ENCODE measurements at places on chromosomes 13 and 19.

- no peak for DNase-seq
These were observed 290.2 kb downstream of the IRS2 start for GRCh38 chr13:109496216-109496615.

GRCh38 chr13:80802946-80803345 lies 462.0 kb upstream of the SPRY2 start:
- DNase-seq, result no peak

DNA sequence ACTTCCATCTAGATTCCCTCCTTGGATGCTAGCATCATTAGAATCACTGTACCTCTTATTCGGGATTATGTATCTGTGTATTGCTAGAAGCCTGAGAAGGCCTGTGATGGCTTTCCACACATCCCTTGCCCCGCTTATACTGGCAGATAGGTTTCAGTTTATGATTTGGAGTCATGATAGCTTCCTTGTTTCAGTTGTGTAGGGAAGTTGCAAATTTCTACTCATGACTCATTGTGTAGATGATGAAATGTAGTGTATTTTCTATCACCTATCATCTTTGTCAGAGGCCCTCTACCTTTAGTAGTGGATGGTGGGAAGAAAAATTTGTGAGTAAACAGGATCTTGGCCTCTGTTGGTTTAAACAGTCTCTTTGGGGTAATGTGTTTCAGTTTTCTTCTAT lies 165.2 kb downstream of the GGACT start:
- DNase-seq, result peak; percentile 0

- DNase-seq, result no peak
These were observed 10.2 kb downstream of the GPX4 start for GRCh38 chr19:1113986-1114483.

GRCh38 chr19:16794456-16795441 lies 34.4 kb upstream of the SIN3B start:
- no peak for DNase-seq

- DNase-seq, result no peak
These were observed 68.5 kb upstream of the GTF3A start for GRCh38 chr13:27355894-27356293.

DNA sequence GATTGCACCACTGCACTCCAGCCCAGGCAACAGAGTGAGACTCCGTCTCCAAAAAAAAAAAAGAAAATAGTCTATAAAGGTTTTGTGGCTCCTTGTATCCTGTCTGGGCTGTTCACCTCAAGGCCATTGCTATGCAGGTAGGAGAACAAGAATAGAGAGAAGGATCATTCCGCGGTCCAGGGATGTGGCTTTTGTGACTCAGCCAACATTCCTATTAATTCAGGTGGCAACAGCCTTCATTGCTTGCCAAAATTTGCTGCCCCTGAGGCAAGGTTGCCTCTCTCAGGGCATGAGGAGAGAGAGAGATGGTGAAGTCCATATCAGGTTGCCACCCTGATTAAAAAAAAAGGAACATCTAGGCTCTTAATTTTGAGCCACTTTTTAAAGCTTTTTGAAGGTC lies 8.0 kb downstream of the ZNF551 start:
- no peak for DNase-seq

GRCh38 chr19:46844067-46844489 lies 6.6 kb downstream of the AP2S1 start:
- DNase-seq, result no peak

DNA sequence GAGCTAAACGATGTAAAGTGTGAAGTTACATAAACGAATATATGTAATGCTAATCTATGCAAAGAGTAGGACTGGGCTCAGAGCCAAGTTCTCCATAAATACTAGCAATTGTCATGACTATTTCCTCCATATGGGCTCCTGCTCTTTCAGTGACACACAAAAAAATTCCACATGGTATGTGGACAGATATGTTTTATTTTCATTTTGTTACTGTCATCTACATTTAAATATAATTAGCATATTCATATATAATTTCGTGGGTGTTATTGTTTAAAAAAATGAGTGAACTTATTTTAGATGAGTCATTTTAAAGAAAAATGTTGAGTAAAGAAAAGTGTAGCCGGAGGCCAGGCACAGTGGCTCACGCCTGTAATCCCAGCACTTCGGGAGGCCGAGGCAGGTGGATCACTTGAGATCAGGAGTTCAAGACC lies 5.0 kb upstream of the IGSF23 start:
- DNase-seq, result peak; percentile 51

GRCh38 chr19:49761625-49762311 lies 1.3 kb downstream of the TSKS start:
- DNase-seq, result peak; percentile 72

GRCh38 chr13:47628666-47629065 lies 372.4 kb downstream of the SUCLA2 start:
- no peak for DNase-seq

DNA sequence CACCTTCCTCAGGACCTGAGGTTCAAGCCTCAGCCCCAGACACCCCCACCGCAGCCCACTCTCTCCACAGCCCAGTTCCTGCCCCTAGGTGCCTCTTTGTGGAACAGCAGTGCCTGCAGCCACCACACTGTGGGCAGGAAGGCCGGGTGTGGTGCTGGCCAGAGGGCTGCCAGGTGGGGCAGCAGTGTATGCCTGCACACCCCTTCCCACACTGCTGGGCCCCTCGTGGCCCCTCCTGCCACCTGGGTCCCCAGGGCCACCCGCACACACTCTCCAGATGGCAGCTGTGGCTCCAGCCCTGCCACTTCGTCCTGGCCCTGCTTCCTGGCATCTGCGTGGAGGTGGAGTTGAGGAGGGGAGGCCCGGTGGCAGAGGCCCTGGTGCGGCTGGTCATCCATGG lies 35.1 kb downstream of the HPN start:
- peak; percentile 44 for DNase-seq

- DNase-seq, result peak; percentile 46
These were observed 454 bp downstream of the BLVRB start for GRCh38 chr19:40465025-40465556.

GRCh38 chr13:30776661-30777060 lies 41.3 kb downstream of the ALOX5AP start:
- DNase-seq, result no peak

- no peak for DNase-seq
These were observed 2.7 kb upstream of the RAP2A start for GRCh38 chr13:97431171-97431764.

GRCh38 chr13:48888613-48889012 lies 87.1 kb upstream of the FNDC3A start:
- no peak for DNase-seq

DNA sequence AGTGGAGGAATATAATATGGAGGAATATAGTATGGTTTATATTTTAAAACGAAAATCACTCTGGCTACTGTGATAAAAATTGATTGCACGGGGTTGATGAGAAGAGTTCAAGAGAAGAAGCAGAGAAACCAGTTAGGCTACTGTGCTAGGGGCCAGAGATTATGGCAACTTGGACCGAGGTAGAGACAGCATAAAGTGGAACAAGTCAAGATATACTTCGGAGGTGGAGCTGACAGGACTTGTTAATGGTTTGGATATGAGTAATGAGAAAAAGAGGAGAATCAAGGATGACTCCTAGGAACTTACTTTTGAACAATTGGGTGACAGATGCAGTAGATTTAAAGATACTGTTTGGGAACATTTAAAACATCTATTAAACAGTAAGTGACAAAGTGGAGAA lies 6.6 kb upstream of the WDFY2 start:
- DNase-seq, result no peak

DNA sequence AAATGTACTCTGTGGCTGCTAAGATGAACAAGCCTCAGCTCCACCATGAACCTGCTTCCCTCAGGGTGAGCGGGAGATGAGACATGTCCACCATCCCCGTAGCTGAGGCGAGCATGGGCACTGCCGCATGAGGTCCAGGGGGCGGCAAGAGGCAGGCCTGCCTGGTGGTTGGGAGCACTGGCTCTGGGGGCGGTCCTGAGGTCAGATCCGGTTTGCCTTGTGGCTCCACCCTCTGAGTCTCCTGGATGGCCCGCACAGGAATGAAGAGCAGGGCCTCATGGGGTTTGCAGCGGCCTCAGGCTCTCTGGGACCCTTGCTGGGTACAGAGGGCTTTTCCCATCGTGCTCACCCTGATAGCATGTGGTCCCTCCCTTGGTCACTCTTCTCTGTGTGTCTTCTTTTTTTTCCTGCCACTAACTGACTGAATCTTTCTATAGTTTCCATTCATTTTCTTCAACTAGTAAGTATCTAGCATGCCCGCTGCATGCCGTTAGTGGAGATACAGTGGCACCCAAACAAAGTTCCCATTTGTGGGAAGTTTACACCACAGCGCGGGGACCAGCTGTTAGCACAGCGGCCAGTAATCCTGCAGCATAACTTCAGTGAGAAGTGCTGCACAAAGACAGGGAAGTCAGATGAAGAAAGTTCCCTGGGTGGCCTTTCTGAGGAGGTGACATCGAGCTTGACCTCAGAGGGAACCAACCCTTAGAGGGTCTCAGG lies 37.3 kb downstream of the CAPN12 start:
- DNase-seq, result no peak

DNA sequence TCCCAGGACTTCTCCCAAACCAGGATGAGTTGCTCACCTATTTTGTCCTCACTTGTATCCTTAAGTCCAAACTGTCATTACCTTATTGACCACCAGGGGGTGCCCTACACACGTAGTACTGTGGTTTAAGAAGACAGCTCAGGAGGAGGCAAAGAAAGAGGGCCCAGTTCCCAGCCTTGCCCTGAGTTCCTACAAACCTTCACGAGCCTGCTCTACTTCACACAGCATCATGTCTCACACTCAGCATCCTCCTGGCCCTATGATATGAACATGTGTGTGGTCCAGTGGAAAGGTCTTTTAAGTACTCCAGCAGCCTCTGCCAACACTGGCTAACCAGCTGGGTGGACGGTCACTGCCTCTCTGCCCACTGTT lies 8.1 kb upstream of the ZNF784 start:
- DNase-seq, result peak; percentile 96

DNA sequence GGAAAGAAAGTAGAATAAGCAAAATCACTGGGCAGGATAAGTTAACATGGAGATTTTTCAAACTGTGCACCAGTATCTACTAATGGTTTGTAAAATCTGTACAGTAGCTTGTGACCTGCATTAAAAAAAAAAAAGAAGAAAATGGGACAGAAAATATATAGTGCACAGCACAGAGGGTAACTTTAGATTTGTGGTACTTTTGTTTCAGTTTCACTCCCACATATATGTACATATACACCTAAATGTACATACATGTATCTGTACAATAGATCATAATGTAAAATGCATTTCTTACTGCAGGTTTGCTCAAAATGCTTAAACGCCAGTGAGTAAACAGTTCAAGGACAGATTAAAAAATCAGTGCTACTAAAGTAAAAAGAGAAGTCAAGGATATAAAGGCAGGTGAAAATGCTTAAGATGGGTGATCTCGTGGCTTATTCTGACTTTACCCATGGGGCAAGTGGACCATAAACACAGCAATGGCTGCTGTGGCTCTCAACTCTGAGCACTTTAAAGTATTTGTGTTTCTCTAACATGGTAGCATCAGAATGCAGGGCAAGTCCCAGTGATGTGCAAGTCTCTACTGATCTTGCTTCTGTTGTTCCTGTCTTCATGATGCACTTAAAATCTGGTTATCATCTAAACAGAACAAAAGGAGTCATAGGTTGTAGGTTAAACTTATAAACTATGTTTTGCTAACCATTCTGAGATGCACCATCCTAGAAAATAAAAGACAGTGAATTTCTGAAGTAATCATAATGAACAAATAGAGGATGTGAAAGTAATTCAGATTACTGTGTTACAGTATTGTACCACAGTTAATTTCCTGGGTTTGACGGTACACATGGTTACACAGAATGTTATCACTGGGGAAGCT lies 112.3 kb downstream of the MIPEP start:
- no peak for DNase-seq

DNA sequence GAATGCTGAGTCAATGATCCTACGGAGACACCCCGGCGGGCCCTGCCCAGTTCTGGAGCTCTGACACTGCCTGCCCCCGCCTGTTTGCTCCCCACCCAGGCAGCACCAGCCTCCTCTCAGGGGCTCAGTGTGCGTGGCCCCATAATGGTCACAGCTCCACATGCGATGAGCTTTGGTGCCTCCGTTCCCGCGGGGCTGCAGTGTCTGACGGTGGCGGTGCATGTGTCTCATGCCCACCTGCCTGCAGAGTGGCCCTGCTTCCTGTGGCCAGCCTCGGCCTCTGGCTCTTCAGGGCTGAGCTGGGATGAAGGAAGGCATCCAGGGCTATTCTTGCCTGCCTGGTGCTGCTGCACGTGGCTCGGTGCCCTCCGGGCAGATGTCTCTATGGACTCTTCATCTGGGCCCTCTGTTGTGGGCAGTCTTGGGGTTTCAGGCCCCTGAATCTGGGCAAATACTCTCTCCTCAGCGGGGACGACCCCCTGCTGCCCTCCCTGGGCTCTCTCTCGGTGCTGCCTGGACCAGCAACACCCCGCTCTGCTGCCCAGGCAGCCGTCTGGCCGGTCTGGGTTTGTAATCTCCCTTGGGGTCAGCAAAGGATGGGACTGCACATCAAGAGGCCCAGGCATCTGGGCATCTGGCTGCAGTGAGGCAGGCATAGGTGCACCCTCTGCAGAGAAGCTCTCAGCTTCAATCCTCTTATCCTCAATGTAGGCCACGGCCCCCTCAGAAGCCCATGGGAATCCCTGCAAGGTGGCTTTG lies 19.3 kb upstream of the TMEM255B start:
- no peak for DNase-seq

DNA sequence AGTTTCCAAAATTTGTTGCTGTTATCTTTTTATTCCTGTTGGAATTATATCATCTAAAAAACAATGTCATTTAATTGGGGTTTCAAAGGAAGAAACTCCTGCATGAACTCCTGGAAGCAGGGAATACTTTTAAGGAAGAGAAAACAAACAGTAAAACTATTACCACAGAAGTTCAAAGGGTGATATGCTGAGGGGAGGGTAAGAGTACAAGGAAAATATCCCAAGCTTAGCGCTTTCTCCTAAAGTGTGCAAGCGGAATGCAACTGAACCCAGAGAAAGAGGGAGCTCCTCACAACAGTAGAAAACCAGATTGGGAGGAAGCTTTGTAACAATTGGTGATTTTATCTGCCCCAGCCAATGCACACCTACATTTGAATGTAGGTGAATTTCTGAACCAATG lies 175.1 kb downstream of the NUFIP1 start:
- no peak for DNase-seq

DNA sequence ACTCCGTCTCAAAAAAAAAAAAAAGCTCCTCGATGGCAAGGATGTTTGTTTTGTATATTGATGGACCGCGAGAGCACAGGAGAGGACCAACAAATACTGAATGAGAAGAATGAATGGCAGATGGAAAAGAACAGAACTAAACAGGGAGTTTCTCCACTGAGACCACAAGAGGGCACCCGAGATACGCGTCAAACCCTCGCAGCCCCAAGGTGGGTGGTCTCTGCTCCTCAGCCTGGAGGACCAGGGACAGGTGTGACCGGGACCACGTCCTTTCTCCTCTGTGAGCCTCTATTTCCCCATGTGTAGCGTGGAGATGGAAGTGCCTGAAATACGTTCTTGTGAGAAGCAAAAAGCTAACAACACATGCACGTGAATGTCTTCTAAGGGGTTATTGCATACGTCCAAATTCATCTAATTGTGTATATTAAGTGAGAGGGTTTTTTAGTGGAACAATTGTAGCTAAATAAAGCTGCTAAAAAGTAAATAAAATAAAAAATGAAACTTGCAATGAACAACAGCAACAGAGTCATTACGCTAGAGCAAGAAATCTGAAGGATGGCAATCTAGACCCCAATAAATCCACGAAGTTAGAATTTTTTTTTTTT lies 8.3 kb upstream of the CDC42EP5 start:
- peak; percentile 67 for DNase-seq

Data from common myeloid progenitor, CD34-positive (primary cell).